ENCODE measurements at places on chromosomes 12 and 14.

DNA sequence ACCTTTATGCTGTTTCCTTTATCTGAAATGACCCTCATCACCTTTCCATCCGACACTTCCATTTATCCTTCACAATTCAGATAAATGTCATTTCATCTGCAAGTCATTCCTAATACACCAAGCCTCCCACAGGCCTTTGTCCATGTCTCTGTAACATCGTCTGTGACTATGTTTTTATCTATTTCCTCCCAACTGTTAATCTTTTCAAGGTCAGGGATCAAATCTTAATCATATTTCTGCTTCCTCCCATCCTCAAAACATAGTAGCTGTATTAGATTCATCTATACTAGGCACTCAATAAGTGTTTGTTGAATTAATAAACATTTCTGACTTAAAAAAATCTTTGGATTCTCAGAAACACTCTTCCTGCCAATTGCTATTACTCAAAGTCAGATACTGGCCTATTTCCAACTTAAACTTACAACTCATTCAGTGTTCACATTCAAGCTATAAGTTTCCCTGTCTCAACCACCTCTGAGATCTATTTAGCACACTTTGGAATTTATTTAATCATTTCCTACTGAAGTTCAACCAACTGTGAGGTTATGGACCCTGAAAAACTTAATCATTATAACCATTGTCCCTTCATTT, 100.2 kb upstream of the ALX1 start:
- no peak for DNase-seq

DNA sequence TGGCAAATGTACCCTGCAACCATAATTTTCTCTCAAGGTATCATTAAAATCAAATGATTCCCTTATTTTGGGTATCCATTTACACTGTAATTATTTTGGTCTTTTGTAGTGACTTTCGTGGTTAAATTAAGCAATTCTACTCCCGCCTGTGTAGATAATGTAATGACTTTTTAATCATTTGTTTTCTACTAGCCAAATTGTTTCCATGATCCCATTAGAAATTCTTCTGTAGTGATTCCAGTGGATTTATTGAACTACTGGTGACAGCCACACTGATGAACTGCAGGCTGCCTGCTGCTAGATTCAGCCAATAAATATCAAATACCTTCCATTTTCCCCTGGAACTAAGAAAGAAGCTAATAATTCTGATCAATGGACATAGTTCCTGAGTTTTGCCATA, 96.0 kb downstream of the WIF1 start:
- DNase-seq, result no peak

- peak; percentile 62 for DNase-seq
These were observed 26.4 kb downstream of the TESPA1 start for GRCh38 chr12:54958048-54958658.

DNA sequence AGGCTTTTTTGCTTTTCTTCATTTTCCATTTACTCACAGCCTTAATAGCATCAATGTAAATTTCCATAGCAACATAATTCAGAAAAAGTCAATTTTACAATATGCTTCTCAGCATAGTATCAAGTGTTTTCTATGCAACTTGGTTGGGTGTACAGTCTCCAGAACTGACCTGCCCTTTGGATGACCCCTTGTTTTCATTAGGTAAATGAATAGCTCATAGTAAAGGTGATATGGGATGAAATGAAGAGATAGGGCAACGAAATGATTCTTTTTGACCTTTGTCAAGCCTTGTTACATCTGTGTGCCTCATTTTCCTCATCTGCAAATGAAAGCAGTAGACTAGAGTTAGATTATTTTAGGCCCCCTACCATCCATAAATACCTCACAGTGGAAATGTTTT, 1081.0 kb downstream of the TMTC2 start:
- no peak for DNase-seq

DNA sequence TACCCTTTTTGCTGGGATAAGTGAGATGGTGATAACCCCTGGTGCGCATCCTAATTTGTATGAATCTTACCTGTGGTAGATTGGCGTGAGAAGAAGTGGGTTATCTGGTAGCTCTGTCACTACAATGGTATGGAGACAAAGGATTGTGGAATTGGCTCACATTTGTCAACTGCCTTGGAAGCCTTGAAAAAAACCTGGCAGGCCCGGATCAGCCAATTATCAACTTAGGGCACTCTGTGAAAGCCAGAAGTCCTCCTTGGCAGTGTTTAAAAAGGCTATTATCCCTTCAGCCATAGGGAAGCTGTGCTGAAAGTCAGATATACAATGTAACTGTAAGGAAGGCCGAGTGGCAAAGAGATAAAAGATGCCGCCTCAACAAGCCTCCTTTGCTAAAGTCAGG, 56.5 kb downstream of the WASHC3 start:
- no peak for DNase-seq

DNA sequence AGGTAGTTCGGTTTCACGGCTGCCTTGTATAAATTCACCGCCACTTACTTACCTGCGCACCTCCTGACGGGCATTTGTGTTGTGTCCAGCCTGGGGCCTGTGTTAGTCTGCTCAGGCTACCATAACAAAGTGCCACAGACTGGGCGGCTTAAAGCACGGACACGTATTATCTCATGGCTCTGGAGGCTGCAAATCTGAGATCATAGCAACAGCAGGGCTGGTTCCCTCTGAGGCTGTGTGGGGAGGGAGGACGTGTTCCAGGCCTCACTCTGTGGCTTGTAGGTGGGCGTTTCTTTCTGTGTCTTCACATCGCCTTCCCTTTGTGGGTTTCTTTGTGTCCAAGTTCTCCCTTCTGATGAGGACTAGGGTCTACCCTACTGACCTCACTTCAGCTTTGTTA, 93.5 kb upstream of the FZD10 start:
- no peak for DNase-seq

GRCh38 chr14:36979863-36980262, 192.5 kb downstream of the SLC25A21 start:
- DNase-seq, result no peak

GRCh38 chr12:27672643-27673042, 23.6 kb upstream of the REP15 start:
- peak; percentile 63 for DNase-seq

GRCh38 chr12:20507711-20508110, 139.4 kb downstream of the PDE3A start:
- no peak for DNase-seq

GRCh38 chr12:84135586-84136279, 776.9 kb downstream of the SLC6A15 start:
- DNase-seq, result no peak

- DNase-seq, result no peak
These were observed 19.6 kb upstream of the TMEM30B start for GRCh38 chr14:61300754-61301153.

- DNase-seq, result no peak
These were observed 126.4 kb downstream of the DUSP6 start for GRCh38 chr12:89225808-89226411.

DNA sequence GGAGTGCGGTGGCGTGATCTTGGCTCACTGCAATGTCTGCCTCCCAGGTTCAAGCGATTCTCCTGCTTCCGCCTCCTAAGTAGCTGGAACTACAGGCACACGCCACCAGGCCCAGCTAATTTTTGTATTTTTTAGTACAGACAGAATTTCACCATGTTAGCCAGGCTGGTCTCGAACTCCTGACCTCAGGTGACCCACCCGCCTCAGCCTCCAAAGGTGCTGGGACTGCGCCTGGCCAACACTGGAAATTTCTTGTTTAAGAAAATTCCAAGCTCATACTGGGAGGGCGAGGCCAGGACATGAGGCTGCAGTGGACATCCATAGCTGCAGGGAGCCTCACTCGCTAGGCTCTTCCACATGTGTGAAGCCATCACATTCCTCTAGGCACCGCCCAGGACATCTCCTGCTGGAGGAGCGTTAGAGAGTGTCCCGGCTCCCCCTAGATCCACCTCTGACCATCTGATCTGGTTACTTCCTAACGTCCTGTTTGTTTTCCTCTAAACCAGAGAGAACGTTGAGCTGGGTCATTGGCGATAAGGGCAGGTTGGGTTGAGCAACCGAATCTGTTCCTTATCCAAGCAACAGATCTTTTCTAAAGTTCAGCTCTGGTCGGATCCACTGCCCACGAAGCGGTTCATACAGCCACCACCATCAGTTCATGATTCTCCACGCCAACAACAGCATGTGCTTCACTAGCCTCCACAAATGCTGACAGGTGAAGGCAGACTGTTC, 108.2 kb upstream of the MED13L start:
- no peak for DNase-seq

GRCh38 chr12:46389031-46389616, 16.6 kb upstream of the SLC38A2 start:
- DNase-seq, result no peak

DNA sequence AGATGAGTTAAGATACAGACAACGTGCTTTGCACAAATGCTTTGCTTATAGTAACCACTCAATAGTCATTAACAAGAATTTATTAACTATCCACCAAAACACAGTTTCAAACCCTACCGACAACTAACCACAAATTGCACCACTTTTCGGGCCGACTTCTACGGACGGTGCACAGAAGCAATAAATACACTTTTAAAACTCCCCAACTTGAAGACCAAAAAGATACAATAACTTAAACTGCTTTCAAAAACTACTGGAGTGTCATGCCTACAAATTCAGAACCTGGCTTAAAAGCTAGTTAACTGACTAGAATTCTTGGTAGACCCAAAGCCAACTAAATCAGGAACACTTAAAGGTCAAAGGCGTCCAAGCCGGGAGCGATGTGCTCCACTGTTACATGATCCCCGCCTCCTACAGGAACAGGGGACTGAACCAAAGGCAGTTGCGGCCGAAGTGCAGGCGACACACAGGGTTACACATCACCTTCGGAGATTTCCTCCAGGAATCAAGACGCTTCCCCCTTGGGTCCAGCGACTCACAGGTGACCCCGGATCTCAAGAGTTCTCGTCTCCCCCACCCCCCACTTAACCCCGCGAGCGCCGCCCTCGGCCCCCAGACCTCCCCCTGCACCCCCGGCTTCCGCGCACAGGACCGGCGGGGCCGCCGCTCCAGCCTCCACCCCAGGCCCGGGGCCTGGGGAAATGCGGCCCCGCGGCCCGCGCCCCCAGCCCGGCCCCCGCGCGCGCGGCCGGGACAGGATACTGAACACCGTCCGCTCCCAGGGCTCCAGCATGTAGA, 507 bp downstream of the SPTSSA start:
- DNase-seq, result no peak

GRCh38 chr12:32450363-32450762, 51.0 kb downstream of the FGD4 start:
- no peak for DNase-seq

GRCh38 chr14:61477712-61478462, 156.5 kb downstream of the PRKCH start:
- no peak for DNase-seq

DNA sequence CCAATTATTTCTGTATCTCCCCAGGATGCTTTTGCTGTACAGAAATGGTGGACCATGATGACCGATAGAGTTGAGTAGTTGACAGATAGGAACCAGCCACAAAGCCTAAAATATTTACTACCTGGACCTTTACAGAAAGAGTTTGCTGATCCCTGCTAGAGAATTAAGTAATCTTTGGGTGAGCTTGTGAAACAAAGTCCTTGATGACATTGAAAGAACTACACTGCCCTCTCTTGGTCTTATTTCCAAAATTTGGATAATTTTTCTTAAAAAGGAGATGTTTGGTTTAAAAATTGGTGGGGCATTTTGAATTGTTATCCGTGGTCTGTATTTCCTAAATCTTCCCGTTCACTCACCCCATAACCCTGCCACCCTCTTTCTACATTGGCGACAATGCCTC, 13.7 kb upstream of the TCTN1 start:
- no peak for DNase-seq

- DNase-seq, result no peak
These were observed 28.8 kb upstream of the BHLHE41 start for GRCh38 chr12:26153421-26154154.

DNA sequence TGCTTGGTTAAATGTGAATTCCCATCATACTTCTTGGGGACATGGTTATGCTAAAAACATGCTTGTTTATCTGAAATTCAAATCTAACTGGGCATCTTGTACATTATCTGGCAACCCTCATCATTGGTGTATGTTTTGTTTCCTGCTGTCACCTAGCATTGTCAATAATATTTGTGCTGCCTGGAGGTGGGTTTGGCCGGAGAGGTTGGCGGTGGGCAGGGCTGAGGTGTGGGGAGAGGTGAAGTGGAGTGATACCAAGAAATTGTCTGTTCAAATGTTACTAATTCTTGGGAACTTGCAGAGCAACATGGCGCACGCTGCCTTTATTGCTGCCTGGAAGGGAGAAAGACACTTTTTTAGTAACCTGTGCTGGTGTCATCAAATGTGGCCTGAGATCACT, 280.5 kb downstream of the VRK1 start:
- DNase-seq, result no peak

GRCh38 chr14:78767436-78767835, 597.3 kb downstream of the NRXN3 start:
- DNase-seq, result no peak

DNA sequence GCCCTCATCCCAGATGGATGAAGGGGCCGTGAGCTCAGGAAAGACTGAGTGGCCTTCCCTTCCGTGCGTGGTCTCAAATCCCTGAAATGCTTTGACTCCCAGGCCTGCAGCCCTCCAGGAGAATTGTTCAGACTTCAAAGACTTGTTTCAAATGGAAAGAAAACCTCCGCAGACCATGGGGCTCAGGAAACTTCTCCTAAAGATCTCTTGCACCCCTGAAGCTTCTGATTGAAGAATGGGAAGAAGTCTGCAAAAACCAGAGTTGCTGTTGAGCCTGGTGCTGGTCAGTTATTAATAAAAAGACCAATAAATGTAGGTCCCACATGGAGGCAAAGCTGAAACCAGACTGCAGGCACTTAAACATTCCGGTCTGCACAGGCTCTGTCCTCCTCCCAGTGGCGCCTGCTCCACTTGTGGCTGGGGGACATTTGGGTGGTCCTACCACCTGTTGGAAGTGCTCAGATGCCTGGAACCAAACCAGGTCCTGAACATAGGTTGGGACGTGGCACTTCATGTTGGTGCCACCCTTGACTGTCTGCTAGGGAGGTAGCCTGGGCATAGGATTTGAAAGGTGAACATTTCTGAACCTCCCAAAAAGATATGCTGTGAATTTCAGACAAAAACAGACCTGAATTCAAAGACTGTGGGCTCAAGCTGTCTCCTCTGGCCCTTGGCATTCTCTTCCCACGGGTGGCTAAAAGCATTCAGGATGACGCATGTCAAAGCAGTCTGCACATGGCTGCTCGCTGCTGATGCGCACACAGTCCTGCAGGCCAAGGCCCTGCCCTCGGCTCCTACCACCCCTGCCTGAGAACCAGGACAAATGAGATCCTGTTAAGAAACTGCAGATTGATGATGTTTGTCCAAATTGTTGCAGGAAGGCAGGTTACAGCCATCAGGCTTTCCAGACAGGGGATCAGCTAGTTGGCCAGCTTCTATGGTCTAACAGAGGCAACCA, 36.2 kb upstream of the MEG3 start:
- DNase-seq, result no peak

- no peak for DNase-seq
These were observed 165.1 kb downstream of the SLC38A4 start for GRCh38 chr12:46660719-46661109.

GRCh38 chr12:7769999-7770398, 5.0 kb downstream of the NANOGNB start:
- DNase-seq, result no peak

GRCh38 chr14:29789475-29789874, 138.2 kb downstream of the PRKD1 start:
- no peak for DNase-seq

- peak; percentile 4 for DNase-seq
These were observed 291.1 kb downstream of the SYT1 start for GRCh38 chr12:79155683-79156082.
